HS-5 (cell line): ENCODE measurements at places on chromosomes 3 and 15.
A peak's percentile ranks its signal among the peaks of the same experiment; 100 is the strongest.

GRCh38 chr3:4643904-4644547, 150.9 kb downstream of the ITPR1 start:
- DNase-seq, result no peak

DNA sequence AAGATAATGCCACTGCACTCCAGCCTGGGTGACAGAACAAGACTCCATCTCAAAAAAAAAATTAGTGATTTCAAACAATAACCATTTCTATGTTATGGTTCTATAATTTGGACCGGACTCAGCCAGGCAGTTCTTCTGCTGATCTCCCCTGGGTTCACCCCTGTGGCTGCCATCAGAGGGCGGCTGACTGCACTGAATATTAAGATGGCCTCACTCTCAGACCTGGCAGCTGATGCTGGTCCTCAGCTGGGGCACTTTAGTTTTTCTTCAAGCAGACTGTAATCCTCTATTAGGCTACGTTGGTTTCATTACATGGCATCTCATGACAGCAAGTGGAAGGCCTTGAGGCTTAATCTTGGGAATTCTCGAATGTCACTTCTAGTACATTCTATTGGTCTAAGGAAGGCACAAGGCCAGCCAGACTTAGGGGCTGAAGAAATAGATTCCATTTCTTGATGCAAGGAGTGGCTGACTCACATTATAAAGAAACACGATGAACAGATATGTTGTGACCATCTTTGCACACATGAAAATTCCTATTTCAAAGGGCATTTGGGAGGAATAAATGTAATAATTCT, 12.8 kb downstream of the GALNT15 start:
- no peak for DNase-seq

DNA sequence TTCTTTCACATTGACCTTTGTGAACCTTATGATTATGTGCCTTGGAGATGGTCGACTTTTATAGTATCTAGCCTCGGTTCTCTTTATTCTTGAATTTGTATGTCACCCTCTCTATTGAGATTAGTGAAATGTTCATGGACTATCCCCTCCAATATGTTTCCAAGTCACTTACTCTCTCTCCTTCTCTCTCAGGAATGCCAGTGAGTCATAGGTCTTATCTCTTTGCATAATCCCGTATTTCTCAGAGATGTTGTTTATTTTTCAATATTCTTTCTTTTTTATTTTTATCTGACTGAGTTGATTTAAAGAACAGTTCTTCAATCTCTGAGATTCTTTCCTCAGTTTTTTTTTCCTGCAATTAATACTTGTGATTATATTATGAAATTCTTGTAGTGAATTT, 411.6 kb upstream of the CADM2 start:
- DNase-seq, result peak; percentile 9

GRCh38 chr15:57440167-57440566, 63.9 kb downstream of the CGNL1 start:
- no peak for DNase-seq

DNA sequence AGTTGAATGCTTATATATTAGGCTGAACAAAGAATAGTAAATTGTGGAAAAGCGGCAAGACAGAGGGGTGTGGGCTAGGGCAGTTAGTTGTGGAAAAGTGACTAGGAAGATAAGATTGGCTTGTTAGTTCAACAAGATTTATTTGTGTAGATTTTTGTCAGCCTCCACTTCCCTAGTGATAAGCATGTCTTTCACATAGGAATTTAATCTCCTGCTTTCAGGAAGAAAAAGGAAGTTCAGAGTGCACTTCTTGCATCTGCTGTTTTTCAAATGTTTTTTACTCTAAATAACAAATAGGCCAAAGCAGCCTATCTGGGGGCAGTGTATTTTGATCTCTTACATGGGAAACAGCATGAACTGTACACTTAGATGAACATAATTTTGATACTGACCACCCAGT, 919.9 kb downstream of the NAALADL2 start:
- no peak for DNase-seq

- no peak for DNase-seq
These were observed 61.9 kb downstream of the SMAD3 start for GRCh38 chr15:67127331-67127664.

DNA sequence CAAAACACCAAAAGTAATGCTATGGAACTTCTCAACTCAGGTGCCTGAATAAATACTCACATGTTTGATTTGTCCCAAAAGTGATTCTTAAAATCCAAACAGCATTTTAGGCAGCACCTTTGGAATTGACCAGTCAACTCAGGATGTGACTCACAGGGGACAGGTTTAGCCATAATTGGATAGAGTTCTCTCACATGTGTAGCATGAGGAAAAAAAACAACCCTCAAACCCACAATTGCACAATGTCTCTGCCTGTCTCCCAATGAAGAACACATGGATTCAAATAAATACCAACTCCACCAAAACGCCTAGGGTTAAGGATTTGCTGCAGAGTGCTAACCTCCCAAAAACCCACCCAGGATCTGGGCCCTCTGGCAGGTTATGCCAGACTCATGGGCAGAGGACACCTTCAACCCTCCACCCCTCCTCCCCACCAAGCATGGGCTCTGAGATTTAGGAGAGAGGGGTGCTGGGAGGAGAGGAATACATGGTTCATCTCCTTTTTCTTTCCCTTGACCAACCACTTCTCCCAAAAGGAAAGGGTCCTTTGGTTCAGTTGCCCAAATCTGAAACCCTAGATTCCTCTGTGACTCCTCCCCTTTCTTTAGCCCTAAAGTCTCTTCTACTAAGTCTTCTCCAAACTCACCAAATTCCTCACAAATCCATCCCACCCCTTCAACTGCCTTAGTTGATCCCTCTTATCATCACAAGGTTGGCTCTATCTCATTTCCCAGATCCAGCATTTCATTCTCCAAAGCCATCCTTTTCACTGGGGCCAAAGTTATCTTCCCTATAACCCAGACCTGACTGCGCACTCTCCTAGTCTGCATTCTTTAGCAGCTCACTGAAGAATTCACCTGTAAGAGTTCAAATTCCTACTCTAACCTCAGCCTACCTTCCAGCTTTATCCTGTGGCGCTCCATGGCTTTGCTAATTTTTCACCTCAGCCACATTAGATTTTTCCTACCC, 7.7 kb downstream of the RYK start:
- DNase-seq, result peak; percentile 83
